Smooth muscle cell of the coronary artery (primary cell): ENCODE measurements at places on chromosomes 1 and 21. TPM values are rescaled to one million over a fixed set of nuclear protein-coding genes. Genes with fewer than 3 reads are reported as not detected.

Gene PPCS
- total RNA-seq: 10.6 and 22.7 TPM in 2 replicates

Gene SORT1
- total RNA-seq: 8.2 and 9.7 TPM in 2 replicates

Gene PADI2
- 0.12 and 0.60 TPM in 2 replicates for total RNA-seq

Gene HLX
- 3.3 and 15.7 TPM in 2 replicates for total RNA-seq

Gene AKNAD1
- total RNA-seq: not detected in 2 replicates

Gene NUF2
- total RNA-seq: 5.3 TPM in 1 of 2 replicates, not detected in the other

Gene SKI
- total RNA-seq: 6.8 and 22.7 TPM in 2 replicates

Gene S100A12
- total RNA-seq: not detected in 2 replicates

Gene CLCC1
- 19.0 and 24.1 TPM in 2 replicates for total RNA-seq

Gene VSIG8
- 0.08 TPM in 1 of 2 replicates, not detected in the other for total RNA-seq

Gene TCHHL1
- total RNA-seq: not detected in 2 replicates

Gene LY9
- total RNA-seq: not detected in 2 replicates

Gene FMO2
- 6.2 and 9.0 TPM in 2 replicates for total RNA-seq
